Anterior cingulate cortex (tissue), 58 donors: ENCODE measurements at places on chromosomes 16 and 17.

- DNase-seq: no peak
Observed at GRCh38 chr17:63540590-63540989, 9.7 kb upstream of the DCAF7 start.

- no peak for DNase-seq
Observed at GRCh38 chr16:86355951-86356350, 154.4 kb upstream of the FOXF1 start.

- DNase-seq: no peak
Observed at GRCh38 chr16:73572135-73572828, 524.4 kb upstream of the ZFHX3 start.

GRCh38 chr17:57366177-57366557 is 109.8 kb downstream of the MSI2 start:
- no peak for DNase-seq

- no peak for DNase-seq
Observed at GRCh38 chr17:4049546-4049945, 85.3 kb upstream of the ATP2A3 start.

DNA sequence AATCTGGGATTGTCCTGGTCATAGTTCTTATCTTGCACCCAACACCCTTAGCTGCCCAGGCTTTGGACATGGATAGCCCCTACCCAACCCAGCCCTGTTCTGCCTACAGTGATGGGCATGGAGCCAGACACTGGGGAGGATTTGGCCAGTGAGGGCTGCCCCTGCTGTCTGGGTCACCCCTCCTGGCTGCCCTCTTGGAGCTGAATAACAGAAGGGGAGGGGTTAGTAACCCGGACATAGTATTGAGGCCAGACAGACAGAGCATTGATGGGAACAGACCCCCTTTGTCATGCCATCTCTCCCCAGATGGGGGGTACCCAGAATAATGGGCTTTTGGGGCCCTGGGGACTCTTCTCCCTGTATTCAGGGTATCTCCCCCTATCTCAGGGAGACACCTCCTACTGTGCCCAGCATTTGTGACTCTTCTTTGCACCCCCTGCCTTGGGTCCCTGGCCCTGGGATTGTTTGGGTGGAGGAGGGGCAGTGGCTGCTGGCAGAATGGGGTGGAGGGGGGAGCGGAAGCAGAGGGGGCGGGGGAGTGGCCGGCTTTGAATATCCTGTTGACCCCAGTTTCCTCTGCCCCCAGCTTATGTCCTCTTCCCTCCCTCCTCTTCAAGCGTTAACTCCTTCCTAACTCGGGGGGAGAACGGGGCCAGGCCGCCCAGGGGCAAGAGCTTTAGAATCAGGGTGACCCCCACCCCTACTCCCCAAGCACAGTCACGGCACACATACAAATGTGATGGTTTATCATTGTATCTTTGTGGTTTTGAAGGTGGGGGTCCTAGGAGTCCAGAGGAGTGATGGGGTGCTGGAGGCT is 17.0 kb downstream of the GJD3 start:
- DNase-seq: peak; percentile 40

- DNase-seq: no peak
Observed at GRCh38 chr16:73418051-73418450, 370.1 kb upstream of the ZFHX3 start.

- no peak for DNase-seq
Observed at GRCh38 chr16:55494994-55495421, 13.9 kb upstream of the LPCAT2 start.
